ENCODE measurements at places on chromosomes 12 and 14. TPM values are rescaled to one million over a fixed set of nuclear protein-coding genes. Genes with fewer than 3 reads are reported as not detected.

Gene SLC38A1
- 99.8 TPM for total RNA-seq

Gene MAP3K12
- total RNA-seq: 10.6 TPM

DNA sequence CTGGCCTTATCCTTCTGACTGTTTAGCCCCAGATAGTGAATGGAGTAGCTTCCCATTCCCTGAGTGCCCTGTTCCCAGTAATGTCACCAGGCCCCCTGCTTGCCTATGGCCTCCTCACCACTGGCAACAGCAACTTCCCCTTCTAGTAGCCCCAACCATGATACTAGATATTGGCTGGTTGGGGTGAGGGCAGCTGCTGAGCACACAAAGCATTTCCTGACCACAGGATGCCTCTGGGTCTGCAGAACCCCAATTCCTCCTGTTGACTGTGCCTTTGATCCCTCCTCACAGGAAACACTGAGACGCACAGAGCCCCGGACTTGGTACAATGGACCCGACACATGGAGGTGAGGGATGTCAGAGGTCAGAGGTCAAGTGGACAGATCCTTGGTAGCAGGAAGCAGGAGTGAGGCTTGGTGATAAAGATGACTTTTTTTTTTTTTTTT is 597 bp downstream of the SOAT2 start:
- no peak for DNase-seq

- DNase-seq: no peak
Measured at GRCh38 chr14:71967704-71968103, 35.5 kb downstream of the RGS6 start.

DNA sequence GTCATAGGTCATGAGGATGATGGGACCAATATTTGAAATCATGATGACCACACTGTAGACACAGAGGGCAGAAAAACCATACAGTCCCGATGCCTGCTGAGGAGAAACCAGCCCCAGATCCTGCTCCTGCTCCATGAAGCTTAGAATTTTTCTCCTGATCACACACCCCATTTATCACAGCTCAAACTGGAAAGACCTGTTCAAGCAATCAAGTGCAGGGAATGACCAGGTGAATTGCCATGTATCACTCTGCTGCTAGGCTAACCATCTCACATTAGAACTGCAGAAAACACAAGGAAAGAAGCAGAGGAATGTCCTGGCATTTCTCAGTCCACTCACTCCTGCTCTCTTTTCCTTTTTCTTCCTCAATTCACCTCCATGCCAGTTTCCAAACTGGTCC is 18.1 kb downstream of the MANSC1 start:
- no peak for DNase-seq
